H1 (cell line): ENCODE measurements at places on chromosomes 3 and 15.

GRCh38 chr3:36211652-36211999 lies 168.7 kb upstream of the STAC start:
- DNase-seq: no peak

- no peak for DNase-seq
These were observed 341.8 kb upstream of the SATB1 start for GRCh38 chr3:18766974-18767373.

- no peak for DNase-seq
These were observed 450.7 kb upstream of the SEMA6D start for GRCh38 chr15:47266566-47266965.

DNA sequence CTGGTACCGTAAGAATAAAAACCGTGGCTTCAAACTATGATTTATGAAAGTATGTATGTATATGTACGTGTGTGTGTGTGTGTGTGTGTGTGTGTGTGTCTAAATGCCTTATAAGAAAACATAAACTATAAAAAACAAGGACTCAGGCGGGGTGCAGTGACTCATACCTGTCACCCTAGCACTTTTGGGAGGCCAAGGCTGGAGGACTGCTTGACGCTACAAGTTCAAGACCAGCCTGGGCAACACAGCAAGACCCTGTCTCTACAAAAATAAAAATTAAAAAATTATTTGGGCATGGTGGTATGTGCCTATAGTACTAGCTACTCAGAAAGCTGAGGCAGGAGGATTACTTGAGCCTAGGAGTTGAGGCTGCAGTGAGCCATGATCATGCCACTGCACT lies 29.1 kb downstream of the CCPG1 start:
- no peak for DNase-seq

GRCh38 chr3:129607391-129608068 lies 1.1 kb upstream of the PLXND1 start:
- no peak for DNase-seq
